Activated CD4-positive, alpha-beta T cell treated with anti-CD3 and anti-CD28 coated beads, Interleukin-2, amount 50 U/mL, for 24 hours (primary cell): ENCODE measurements at places on chromosomes 4 and X.

GRCh38 chrX:138775517-138775916 lies 64.0 kb upstream of the FGF13 start:
- DNase-seq: no peak

DNA sequence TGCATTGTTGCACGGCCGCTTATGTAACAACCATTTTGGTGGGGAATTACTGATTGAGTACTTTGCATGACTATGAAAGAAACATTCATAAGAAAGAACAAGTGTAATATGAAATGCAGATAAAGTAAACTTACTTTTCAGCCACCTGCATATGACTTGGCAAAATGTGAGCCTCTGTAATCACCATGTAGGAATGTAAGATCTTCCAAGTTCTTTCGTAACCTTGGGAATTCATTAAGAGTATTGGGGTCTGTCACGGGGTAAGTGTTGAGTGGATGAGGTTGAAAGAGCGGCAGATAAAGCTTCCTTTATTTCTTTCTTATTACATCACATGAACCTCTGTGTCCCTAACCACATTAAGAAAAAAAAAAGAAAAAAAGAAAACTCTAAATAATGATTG lies 348.5 kb upstream of the NR3C2 start:
- no peak for DNase-seq

DNA sequence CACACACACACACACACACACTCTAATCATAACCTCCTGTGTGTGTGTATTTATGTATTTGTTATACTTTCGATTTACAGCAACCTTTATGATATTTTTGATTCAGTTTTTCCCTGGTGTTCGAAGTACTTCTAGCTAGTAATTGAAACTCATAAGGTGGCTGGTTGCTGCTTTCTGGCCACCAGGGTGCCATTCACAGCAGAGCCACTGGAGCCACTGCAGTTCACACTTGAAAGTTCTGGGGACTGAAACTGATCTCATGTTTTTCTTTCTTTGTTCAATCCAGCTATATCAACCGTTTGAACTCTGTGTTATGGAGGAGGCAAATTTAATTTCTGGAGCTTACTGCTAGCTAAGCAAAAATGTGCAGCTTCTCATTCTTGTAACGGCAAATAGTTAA lies 419.4 kb downstream of the ADGRL3 start:
- DNase-seq: no peak

GRCh38 chr4:18935659-18936345 lies 914.2 kb upstream of the LCORL start:
- no peak for DNase-seq

- DNase-seq: no peak
These were observed 197.0 kb upstream of the DCAF8L1 start for GRCh38 chrX:28178206-28178605.

- DNase-seq: no peak
These were observed 32.2 kb upstream of the MAGEA10 start for GRCh38 chrX:152170621-152171020.

GRCh38 chr4:112109360-112110058 lies 35.7 kb upstream of the FAM241A start:
- DNase-seq: no peak

DNA sequence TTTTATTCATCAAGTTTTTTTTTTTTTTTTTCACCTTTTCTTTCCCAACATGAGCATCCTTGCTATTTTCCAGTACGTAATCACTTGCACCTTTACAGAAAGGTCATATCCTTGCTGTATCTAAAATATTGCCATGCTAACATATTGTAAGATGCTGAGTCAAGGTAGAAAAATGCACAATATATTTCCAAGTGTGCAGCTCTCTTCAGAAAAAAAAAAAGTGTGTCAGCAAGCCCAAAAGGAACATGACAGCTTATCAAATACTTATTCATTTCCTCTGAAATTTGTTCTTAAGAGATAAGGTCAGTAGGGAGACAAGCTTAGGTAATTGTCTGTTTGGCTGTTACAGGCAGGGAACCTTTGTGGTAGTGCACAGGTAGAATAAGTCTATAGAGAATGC lies 27.0 kb downstream of the SH2D1A start:
- no peak for DNase-seq

- DNase-seq: no peak
These were observed 449.8 kb upstream of the NWD2 start for GRCh38 chr4:36794716-36795115.

DNA sequence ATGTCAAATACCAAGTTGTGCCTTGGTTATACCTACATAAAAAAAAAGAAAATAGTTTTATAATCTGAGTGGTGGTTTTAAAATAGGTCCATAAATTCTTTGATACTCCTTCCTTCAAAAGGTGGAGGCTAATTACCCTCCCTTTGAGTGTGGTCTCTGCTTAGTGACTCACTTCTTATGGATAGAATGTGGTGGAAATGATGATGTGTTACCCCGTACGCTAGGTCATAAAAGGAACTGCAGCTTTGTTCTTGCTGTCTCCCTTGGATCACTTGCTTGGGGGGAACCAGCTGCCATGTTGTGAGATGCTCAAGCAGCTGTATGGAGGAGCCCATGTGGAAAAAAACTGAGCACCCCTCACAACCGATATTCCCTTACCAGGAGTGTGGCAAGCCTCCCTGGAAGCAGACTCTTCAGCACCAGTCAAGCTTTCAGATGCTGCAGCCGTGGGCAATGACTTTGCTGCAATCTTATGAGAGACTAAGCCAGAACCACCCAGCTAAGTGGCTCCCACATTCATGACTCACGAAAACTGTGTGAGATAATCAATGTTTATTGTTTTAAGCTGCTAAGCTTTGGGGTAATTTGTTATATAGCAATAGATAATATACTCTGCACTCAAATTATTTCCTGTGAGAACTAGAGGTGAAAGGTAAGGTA lies 195.0 kb upstream of the GATB start:
- DNase-seq: no peak
